ENCODE measurements at places on chromosomes 12 and 14.

DNA sequence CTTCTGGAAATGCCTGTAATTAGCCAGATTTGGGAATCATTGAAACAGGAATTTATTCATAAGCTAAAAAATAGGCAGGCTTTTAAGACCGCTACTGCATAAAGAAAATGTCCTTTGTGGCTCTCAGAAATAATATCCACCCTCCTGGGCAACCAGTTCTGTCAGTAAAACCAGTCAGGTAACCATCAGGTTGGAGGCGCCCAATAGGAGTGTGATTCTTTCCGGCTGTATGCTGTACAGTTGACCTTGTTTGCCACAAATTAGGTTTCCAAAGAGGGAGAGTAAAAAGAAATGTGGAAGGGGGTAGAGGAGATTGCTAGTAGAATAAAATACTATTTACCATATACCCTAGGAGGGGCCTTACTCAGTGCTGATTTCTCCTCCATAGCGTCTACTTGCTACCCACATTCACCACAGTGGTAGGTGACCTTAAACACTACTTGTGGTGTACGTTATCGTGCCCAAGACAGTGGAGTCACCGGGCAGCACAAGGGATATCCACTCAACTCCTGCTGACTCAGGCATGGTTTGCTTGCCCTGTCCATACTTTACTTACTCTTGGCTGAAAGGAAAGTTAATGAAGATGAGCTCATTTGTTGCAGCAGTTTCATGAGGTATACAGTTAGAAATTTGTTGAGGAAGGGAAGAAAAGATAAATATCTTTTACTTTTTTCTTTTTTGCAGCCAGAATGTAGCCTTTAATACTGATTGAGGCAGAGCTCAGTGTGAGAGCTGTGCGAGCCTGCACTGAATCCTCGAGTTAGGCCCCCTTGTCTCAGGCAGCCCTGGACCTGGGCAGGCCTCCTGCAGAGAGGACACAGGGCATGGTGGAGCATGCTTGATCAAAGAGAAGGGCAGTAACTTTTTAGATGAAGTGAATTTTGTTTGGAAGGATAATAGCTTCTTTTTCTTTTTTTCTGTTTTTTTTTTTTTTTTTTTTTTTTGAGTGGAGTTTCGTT, 76.7 kb downstream of the DIP2B start:
- peak; percentile 95 for DNase-seq

DNA sequence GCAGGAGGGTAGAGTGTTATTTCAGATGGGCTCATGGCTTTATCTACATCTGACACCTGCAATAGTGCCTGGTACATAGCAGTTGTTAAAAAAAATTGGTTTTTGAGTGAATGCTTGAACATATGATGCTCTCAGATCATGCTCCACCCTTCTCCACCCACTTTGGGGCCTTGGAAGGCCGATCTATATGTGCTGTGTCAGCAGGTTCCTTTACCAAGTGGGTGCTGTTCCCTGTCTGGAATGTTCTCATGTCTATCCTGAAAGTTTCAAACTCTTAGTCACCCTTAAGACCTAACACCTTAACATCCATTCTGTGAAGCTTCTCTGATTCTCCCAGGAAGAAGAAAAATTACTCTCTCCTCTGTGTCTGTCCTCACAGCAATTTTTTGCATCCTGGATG, 556.3 kb upstream of the TBX3 start:
- DNase-seq, result no peak

GRCh38 chr14:29857551-29857950, 70.1 kb downstream of the PRKD1 start:
- DNase-seq, result no peak

GRCh38 chr12:92554158-92555073, 148.4 kb upstream of the PLEKHG7 start:
- no peak for DNase-seq

GRCh38 chr12:124568431-124569374, 1.3 kb upstream of the NCOR2 start:
- peak; percentile 90 for DNase-seq

DNA sequence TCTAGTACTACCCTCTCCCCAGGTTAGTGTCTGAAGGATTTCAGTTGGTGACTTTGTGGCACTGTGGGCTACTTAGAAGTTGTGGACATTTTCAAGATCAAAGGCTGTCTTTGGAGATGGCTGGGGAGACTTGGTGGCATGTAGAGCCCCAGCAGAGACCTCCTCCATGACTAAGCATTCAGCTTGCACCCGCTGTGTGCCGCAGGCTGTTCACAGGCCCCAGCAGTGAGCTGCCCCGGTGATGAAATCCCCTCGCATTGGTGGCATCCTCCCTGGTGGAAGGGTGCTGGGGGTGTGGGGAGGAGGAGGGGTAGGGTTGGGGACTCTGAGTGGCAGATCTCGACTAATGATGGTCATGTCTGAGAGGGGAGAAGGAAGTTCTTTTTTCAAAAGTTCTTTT, 173.9 kb downstream of the TSPAN9 start:
- DNase-seq, result no peak

GRCh38 chr12:11862798-11863197, 207.9 kb upstream of the BCL2L14 start:
- DNase-seq, result peak; percentile 79

GRCh38 chr12:510071-510825, 50.5 kb downstream of the B4GALNT3 start:
- peak; percentile 16 for DNase-seq

GRCh38 chr12:108333898-108334699, 5.0 kb downstream of the CMKLR1 start:
- peak; percentile 87 for DNase-seq

DNA sequence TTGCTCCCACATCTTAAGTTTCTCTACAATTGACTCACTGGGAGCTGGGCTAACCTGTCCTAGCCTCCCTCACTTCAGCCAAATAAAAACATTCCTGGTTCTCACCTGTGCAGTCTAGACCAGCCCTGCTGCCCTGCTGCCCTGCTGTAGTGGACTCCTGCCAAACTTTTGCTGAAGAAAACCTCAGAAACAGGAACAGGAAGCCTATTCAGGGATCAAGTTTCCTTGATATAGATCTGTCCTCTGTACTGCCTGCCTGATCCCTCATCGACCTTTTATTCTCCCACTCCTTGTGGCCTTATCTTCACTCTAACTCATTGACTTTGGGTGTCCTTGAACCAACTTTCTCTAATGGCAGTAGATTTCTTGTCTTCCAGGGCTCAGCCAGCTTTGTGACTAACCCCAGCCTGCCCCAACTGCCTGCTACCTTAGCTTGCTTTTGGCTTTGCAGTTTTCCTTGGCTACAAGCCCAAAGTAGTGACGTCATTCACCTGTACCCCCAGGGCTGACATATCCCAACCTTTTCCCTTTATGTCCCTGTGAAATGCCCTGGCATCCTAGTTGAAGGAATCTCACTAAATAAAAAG, 234.8 kb downstream of the DUSP6 start:
- DNase-seq, result no peak

DNA sequence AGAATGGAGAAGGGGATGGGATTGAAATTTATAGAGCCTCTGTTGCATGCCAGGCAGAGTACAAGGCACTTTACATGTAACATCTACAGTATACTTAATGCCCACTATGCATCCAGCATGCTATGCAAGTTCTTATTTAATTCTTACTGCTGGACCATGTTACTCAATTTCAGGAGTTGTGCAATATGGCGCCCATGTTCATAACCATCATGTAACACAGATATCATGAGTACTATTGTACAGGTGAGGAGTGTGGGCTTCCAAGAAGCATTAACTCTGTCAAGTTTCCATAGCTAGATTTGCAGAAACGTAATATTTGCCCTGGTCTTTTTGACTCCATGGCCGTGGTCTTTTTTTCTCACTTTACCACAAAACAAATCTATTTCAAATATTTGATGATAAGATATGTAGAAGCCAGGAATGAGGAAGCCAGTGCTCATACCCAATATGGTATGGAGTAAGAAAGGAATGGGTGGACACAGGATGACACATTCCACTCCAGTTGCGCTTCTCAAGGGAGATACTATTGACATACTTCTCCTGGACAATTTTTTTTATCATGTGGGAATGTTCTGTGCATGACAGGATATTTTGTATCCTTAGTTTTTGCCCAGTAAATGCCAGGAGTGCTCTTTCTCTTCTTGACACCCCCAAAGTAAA, 191.8 kb downstream of the C12orf75 start:
- DNase-seq, result peak; percentile 61

DNA sequence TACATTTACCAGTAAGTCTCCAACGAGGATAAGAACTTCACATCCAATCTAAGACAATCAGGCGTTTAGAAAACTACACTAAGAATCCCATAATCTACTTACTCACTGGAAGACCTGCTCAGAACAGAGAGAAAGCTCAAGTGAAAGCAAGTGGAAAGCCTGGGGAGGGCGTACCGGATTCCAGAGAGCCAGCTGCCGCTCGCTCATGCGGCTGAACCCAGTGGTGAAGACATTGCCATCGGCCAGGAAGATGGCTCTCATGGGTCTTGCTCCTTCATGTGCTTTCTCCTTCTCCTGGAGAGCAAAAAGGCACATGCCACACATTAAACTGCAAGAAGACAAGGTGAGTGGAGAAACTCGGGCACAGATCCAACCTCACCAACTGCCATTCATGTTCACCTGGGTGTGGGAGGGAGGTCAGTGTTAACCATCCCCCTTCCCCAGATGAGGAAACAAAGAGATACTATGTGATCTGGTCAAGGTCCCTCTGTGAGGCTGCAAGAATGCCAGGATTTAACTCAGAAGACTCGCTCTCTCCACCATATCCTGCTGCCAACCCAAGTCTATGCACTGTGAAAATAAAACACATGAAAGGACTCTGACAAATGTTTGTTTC, 23.5 kb upstream of the SELPLG start:
- no peak for DNase-seq

DNA sequence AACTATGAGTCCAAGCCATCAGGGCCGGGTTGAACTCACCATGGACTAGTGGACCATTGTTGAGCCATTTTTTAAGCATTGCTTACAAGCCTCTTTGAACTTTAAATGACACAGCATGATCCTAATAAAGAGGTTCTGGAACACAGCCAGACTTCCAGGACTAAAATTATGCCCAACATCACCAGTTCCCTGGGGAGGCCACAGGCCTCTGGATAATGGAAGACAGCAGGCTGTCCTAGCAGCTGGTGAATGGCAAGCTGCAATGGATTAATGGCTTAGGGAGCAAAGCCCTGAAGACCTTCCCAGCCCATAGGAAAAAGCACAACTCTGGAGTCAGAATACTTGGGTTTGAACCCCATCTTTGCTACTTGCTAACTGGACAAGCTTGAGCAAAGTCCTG, 71.3 kb downstream of the FLRT2 start:
- DNase-seq, result peak; percentile 20

DNA sequence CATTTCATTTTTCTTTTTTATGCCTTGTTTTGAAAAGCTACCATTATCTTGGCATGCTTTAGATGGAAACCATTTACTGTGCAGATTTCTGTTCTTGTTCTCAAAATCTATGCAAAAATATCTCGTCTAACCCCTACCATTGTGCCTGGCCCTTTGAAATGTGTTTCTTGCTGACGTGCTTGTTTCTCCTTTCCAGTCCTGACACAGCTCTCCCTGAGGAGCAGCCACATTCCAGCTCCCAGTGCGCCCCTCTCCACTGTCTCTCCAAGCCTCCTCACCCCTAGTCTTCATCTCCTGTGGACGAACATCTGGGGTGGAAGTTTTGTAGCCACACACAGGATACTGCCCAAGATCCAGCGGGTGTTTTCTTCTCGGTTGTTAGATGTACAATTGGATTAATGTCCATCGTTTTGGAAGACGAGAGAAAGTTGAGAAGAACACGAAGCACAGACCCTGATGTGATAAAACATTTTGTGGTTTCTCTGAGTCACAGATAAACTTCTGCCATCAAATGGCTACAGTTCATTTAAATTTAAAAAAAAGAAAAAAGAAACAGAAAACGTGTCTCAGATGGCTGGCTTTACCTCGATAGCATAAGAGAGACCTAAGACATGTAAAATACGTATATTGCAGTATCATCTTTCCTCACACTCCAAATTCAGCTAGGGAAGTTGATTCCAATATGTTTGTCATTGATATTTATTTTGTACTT, 21.9 kb upstream of the FGD4 start:
- DNase-seq, result no peak

- no peak for DNase-seq
Observed at GRCh38 chr14:58944968-58945356, 243.5 kb upstream of the DAAM1 start.

- peak; percentile 55 for DNase-seq
Observed at GRCh38 chr14:75566321-75566720, 12.1 kb upstream of the FLVCR2 start.

GRCh38 chr14:47917344-47917954, 242.0 kb upstream of the MDGA2 start:
- peak; percentile 32 for DNase-seq

DNA sequence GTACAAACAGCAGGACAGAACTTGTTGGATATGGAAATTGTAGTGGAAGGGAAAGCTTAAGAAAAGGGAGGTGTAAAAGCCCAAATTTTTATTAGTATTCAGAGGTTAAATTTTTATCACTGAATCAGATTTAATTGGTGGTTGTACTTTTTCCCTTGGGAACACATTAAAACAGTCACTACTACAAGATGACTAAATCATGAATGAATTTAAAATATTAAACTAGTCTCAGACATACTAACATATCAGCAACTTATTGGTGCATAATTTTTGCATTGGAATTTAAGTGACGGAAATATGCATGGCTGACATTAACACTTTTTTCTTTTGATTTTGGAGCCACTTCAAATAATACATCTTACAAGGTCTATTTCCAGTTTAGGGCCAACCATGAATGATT, 27.6 kb downstream of the SAMD4A start:
- peak; percentile 65 for DNase-seq

- no peak for DNase-seq
Observed at GRCh38 chr14:100677152-100677551, 49.5 kb upstream of the DLK1 start.

GRCh38 chr12:33296529-33296928, 143.1 kb downstream of the SYT10 start:
- DNase-seq, result no peak

GRCh38 chr14:104743461-104744380, 9.2 kb upstream of the SIVA1 start:
- peak; percentile 67 for DNase-seq

GRCh38 chr14:32366986-32367385, 37.9 kb downstream of the AKAP6 start:
- peak; percentile 28 for DNase-seq

DNA sequence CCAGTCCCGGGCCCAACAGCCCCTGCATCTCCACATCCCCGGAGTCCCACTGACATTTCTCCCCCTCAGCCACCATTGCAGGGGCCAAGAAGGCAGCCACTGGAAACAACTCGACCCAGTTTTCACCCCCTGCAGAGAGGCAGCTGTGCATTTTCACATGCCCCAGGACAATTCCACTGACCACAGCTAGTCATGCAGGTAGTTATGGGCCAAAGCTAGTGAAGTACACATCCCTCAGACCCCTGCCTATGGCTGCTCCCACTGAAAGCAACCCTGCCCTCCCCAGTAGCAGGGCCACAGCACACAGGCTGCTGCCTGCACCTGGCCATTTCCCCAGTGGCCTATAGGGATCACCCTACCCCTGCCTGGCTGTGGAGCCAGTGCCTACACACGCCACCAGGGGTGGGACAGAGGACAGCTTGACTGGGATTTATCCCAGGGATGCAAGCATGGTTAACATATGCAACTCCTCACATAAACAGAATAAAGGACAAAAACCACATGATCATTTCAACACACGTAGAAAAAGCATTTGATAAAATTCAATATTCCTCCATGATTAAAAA, 154.0 kb downstream of the NDUFA12 start:
- no peak for DNase-seq
